Midbrain (tissue), 1 donor: ENCODE measurements at places on chromosomes 1 and 21.

DNA sequence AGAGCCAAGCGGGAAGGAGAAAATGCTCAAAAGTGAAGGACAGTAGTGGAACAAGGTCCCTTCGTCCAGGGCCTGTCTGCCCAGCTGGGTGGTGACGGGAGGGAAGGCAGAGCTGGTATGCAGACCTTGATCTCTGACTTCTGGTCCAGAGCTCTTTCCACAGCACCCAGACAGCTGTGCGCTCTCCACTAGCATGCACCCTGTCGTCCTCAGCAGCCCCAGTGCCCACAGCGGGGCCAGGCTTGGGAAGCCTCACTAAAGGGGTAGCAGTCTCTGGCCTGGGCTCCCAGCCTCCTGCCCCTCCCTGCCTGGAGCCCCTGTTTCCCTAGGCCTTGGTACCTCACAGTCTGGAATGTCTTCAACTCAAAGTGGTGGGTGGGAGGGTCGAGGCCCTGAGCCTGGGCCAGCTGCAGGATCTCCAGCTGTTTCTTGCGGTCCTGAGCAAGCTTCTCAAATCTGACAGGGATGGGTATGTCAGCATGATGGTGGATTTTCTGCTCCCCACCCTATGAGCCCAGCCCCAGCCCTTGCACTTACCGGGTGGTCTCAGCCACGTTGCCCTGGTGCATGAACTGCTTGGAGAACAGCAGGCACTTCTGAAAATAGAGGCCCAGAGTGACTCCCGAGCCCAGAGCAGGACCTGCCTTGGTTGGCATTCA, 10.0 kb downstream of the CC2D1B start:
- no peak for DNase-seq

GRCh38 chr1:228219245-228219961, 11.6 kb downstream of the OBSCN start:
- DNase-seq, result no peak

DNA sequence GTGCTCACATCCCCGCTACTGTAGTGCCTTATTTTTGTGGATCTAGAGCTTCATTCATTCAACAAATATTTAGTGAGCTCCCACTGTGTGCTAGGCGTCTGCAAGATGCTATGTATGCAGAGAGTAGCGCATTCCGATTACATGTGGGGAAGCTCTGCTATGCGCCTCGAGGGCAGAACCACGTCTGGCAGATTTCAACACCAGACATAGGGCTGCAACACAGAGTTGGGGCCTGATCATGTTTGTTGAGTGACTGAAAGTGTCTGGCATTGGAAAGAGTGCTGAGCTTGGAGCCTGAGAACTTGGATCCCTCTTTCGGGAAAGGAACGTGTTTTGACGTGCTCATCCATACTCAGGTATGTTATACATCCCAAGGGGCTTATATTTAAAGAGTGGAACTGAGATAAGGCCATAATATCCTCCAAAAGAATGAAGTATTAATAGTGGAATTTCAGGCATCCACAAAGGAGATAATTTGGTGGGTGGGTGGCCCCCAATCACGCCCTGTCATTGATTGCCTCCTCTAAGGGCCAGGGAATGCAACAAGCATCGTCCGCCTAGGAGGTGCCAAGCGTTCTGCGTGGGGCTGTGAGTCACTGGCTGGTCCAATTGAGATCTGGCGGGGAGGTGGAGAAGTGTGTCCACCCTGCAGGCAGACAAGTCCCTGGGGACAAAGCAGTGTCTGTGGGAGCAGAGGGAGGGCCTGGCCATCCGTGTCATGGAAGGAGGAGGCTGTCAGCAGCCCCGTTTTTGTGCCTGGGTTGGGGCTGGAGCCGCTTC, 62.8 kb upstream of the ZBTB40 start:
- no peak for DNase-seq

DNA sequence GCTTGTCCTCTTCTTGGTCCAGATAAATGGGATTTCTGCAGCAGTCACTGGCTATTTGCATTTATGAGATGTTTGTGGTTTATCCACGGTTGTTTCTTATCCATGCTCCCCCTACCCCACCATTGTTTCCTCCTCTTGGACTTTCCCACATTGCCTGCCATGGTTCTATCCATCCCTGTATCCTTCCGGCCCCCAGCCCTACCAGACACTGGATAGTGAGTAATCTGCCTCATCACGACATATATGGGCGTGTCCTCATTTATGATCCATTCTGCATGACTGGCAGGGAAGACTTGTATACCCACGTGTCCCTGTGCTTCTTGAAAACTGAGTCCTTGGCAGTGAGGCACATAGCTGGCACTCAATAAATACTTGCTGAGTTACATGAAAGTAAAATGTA, 40.1 kb downstream of the CACNA1S start:
- DNase-seq, result no peak

- DNase-seq, result no peak
These were observed 17.3 kb upstream of the TIPRL start for GRCh38 chr1:168161459-168161858.

DNA sequence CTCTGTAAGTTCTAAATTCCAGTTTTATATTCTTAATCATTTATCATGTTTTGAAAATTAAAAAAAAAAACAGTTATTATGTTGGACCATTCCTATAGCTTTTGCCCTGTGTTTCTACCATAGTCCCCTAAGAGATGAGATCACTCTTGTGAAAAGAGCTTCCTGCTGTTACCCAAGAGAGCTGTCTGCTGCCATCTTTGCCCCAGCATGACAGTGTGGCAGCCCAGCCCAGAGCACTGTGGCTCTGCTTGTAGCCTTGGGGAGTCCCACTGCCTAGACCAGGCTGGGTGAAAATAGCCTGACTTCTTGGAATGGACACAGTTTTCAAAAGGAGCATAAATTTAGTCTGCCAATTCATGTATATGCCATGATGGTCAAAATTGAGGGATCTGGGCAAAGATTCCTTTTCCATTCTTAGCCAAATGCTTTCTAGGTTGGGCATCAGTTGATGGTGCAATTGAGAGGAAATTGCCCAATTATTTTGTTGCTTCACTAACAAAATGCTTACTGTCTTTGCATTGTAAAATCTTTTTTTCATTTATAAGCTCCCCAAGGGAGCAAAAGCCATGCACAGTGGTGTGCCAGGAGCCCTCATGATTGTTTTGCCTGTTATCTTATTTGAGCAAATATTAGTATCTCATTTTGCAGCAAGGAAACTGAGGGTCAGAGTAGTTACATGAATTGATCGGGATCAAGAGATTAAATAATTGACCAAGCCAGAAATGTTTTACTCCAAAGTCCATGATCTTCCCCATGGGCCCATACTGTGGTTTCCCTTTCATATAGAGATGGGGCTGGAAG, 72.8 kb downstream of the ETS2 start:
- DNase-seq, result no peak

DNA sequence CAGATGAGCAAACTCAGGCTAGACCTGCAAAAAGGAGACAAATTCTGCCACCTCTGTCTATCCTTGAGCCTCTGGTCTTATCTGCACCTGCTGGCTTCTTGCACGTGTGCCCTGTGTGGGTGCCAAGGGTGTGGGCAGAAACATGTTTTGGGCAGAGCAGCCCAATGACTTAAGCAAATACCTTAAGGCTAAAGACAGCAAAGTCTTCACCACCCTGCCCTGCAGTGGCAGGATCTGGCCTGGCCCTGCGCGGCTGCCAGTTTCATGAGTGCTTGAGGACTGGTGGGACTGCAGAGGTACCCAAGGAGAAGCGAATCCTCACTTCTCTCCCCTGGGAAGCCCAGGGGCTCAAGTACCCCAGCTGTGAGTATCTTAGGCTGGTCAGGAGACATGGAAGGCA, 3.8 kb upstream of the SLC26A9 start:
- no peak for DNase-seq

GRCh38 chr1:43058056-43058455, 99.4 kb upstream of the SLC2A1 start:
- DNase-seq, result no peak

DNA sequence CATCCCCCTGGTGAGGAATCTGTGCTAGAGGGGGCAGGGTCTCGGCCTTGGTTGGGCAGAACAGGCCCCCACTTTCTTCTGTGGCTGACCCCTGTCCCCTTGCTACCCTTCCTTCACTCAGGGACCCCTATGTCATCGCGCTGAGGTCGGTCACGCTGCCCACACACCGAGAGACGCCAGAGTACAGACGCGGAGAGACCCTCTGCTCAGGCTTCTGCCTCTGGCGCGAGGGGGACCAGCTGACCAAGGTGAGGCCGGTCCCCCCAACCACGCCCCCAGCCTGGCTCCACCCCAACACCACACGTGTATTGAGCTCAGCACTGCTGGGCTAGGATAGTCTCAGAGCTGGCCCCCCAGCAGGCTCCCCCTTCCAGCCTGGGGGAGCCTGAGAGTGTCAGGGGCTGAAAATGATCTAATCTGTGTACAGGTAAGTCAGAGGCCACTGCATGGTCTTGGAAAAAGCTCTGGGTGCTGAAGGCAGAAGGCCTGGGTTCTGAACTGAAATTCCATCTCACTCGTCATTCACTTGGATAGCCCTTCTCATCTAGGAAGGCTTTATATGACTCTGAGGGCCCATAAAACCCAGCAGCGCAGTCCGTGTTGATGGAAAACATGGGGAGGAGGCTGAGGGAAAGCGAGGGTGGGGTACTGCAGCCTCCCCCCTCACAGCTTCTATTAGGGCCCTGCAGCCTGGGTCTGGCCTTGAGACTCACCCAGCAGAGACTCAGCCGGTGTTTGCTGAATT, 15.3 kb downstream of the FAM151A start:
- DNase-seq, result no peak

GRCh38 chr1:109535481-109535880, 4.2 kb upstream of the GPR61 start:
- DNase-seq, result no peak

DNA sequence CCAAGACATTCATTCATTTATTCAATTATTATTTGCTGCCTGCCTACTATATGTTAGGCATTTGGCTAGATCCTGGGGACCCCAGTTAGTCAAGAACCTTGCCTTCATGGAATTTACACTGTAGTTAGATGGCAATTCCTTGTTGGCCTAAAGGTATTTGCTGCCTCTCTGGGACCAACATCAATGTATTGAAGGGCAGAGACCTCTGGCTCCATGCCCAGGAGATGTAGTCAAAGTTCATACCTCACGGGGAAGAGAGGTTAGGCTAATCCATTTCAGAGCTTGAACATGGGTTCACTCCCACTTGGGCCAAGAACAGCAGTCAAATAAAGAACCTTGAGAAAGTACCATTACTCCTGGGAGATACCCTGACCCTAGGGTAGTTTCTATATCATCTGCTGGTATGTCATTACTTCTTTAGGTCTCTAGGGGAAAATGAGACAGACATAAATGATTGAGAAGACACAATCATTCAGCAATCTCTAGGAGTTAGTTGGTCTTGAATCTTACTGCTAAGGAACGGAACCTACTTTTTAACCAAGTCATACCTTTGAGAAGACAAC, 32.0 kb downstream of the SORT1 start:
- DNase-seq, result no peak

DNA sequence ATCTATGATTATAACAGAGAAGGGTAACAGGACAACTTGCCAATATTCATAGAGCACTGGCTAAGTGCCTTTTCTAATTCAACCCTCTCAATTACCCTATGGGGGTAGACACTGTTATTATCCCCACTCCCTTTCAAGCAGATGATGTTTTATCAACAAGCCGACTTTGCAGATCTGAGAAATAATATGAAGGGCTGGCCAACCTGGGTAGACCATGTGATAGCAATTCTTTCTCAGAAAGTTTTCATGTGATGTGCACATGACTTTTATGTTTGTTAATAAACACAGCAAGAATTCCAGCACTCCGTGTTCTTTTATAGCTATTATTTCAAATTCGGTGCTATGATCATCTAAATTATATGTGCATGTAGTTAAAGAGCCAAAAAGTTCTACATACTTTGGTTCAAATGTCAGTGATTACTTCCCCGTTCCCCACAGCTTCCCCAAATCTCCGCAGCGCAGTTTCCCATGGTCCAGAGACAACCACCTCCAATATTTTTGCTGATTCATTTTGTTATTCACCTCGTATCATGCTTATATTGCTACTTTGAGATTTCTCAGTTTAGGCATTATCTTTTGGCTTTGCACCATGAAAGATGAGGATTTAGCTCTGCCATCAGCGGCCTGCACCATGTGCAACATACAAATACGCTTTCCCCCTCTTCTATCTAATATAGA, 96.7 kb upstream of the GADD45A start:
- DNase-seq, result no peak

DNA sequence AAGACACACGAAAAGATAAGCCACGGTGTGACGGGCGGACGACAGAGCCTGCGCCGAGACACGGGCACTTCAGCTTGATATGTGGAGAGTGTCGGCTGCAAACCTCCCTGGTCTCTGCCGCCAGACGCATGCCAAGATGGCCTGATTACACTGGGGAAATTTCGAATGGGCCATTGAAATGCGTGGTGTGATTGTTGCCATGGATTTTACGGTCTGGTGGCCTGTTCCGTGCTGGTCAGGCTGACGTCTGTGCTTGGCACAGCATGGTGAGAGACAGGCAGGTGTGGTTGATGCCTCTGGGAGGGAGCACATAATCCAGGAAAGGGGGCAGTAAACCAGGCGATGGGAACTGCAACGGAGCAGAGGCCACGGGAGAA, 105.6 kb upstream of the TMPRSS2 start:
- DNase-seq, result no peak

DNA sequence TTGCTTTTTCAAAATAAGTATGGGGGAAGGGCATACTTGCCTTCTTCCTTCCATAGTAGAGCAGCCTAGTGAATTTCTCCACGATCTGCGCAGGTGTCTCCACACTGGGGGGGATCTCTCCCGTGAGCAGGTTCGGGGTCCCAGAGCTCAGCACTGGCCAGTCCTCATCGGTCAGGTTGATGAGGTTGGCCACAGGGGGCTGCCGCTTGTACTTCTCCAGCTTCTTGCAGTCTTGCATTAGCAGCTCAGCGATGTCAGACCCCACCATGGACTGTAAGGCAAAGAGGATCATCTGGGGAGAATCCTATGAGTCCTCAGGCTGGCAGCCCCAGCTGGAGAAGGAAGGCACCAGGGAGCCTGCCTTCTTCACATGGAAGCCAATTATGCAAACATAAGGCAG, 11.8 kb downstream of the SEC16B start:
- DNase-seq, result no peak

- DNase-seq, result no peak
These were observed 11.4 kb downstream of the PLEKHO1 start for GRCh38 chr1:150160964-150161621.

GRCh38 chr1:225921734-225922709, 2.0 kb downstream of the PYCR2 start:
- no peak for DNase-seq

DNA sequence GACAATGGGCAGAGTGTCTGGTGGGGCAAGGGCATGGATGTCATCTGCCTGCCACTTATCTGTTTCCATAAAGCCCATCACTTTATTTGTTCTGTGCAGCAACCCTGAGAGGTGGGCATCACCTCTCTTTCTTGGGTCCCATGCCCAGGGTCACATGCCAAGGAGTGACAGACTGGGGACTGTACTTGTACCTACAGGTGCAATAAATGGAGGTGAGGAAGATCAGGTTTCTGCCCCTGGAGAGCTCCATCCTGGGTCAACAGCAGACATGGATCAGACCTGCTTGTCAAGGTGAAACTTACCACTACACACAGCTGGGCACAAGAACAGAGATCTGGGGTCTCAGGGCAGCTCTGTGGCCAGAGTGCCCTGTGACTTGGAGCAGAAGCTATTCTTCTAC, 18.4 kb upstream of the PRDM16 start:
- DNase-seq, result no peak
